Brain (organoid and tissue), 16 donors: ENCODE measurements at places on chromosomes 1 and 21. TPM values are rescaled to one million over a fixed set of nuclear protein-coding genes. Genes with fewer than 3 reads are reported as not detected.

Gene GPBP1L1
- polyA plus RNA-seq = 38.6 TPM

Gene SH2D1B
- polyA plus RNA-seq = 0.12 TPM

Gene ST6GALNAC3
- 3.5 TPM for polyA plus RNA-seq

Gene DMBX1
- not detected for polyA plus RNA-seq

Gene HHAT
- 3.2 TPM for polyA plus RNA-seq

Gene RPE65
- polyA plus RNA-seq = 0.15 TPM

Gene GBP5
- 0.17 TPM for polyA plus RNA-seq

Gene PLPPR4
- 7.7 TPM for polyA plus RNA-seq

Gene TIE1
- polyA plus RNA-seq = 13.7 TPM

Gene GUCA2B
- not detected for polyA plus RNA-seq

Gene FBXO44
- 63.8 TPM for polyA plus RNA-seq

Gene FAM177B
- polyA plus RNA-seq = not detected

Gene GBP6
- not detected for polyA plus RNA-seq

Gene AGMAT
- 0.61 TPM for polyA plus RNA-seq

Gene ACTA1
- polyA plus RNA-seq = 0.88 TPM

Gene LY9
- polyA plus RNA-seq = 0.15 TPM

Gene FAM72C
- 7.8 TPM for polyA plus RNA-seq

Gene TAL1
- 0.59 TPM for polyA plus RNA-seq

Gene ADGRL4
- 5.6 TPM for polyA plus RNA-seq

Gene OR2L3
- polyA plus RNA-seq = not detected

Gene STK40
- polyA plus RNA-seq = 30.6 TPM

Gene FCRL1
- not detected for polyA plus RNA-seq

Gene FAM72B
- 12.5 TPM for polyA plus RNA-seq

Gene AIRE
- polyA plus RNA-seq = not detected

Gene S100A12
- polyA plus RNA-seq = 1.1 TPM

Gene PLA2G2F
- not detected for polyA plus RNA-seq

Gene KRTAP7-1
- polyA plus RNA-seq = not detected

Gene RXFP4
- not detected for polyA plus RNA-seq

Gene ANP32E
- 22.5 TPM for polyA plus RNA-seq

Gene BROX
- polyA plus RNA-seq = 13.8 TPM

Gene LRRC71
- not detected for polyA plus RNA-seq

Gene F5
- 0.83 TPM for polyA plus RNA-seq
